ENCODE measurements at places on chromosomes 5 and 9.

- DNase-seq: no peak
Measured at GRCh38 chr5:94969174-94969573, 315.7 kb downstream of the MCTP1 start.

GRCh38 chr5:132054031-132054696 lies 6.3 kb upstream of the IL3 start:
- no peak for DNase-seq

DNA sequence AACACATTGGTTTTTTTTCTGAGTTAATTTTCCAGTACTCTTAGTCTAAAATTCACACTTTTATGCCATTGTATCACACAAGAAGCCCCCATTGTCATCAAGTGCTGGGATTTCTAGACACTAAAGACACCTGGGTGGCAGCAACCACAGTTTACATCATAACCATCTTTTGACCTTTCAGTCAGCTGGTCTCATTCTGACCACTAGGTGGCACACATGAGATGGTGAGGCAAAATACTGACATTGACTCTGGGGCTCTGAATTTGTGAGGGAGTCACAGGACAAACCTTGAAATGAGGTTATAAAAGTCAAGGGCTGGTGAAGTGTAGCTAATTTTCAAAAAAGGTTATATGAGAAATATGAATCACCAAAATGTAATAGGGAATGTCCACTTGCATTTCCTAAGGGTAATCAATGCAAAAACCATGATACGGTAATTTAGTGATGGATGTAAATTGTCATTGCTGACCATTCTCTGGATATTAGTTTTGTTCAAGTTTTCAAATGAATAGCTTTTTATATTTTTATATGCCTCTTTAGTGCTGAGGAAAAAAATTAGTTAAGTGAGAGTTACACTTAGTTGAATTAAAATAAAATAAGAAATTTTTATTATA lies 229.4 kb downstream of the DMAC1 start:
- DNase-seq: peak; percentile 2

GRCh38 chr9:75456698-75457097 lies 368.4 kb downstream of the OSTF1 start:
- no peak for DNase-seq

GRCh38 chr9:31253800-31254762 lies 1130.4 kb upstream of the ACO1 start:
- DNase-seq: no peak

DNA sequence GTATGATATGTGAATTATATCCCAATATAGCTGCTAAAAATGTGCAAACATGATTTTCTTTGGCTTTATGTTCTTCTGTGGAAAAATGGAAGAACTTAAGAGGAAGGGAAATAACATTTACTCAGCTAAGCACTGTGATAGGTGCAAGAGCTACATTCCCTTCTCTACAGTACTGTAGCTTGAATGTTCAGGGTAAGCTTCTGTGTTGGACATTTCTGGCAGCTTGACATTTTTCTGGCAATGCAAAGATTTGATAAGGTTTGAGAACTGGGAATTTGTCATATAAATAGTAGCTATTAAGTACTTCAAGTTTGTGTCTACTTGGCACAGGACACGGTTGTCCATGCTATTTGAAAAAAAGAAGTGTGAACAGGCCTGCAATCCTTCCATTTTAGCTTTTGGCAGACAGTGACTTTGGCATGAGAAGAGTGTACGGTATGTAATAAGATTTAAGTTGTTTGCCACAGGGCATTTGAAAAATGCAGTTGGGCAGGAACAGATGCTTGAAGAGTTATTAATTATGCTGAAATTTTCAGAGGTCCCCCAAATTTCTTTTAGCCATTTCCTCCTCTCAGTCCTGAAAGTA lies 77.6 kb downstream of the KIF4B start:
- no peak for DNase-seq

DNA sequence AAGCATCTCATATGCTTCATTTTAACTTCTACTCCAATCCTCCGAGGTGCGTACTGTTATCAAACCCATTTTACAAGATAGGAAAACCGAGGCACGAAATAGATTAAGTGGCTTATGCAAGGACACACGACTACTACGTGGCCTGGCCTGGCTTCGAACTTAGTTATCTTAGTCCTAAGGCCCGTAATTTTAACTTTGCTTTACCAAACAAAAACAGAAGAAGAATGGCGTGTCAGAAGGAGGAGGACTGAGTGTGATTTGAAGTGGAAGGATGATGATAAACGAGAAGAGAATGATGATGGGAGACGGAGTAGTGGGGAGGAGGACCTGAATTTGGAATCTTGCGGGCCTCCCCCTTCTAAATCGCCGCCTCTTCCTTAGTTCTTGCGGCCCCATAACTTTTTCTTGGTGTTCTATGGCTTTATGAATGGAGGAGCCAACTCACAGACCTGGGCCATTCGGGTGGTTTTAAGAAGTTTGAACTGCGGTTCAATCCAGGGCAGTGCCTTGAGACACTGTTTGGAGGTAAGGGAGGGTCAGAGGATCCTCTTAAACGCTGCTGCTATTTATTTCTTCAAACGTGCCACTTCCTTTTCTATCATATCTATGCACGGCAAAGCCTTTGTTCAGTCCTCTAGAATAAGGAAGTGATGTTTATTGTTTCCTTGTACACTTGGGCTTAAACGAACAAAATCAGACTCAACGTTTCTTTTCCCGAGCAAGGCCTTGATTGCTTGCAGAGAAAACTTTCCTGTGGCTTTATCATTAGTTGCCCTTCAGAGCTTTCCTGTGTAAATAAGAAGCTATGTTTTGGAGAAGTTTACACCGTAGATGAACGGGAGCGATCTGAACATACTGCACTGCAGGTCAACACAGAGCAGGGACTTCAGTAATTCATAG lies 795 bp downstream of the CNOT8 start:
- no peak for DNase-seq

DNA sequence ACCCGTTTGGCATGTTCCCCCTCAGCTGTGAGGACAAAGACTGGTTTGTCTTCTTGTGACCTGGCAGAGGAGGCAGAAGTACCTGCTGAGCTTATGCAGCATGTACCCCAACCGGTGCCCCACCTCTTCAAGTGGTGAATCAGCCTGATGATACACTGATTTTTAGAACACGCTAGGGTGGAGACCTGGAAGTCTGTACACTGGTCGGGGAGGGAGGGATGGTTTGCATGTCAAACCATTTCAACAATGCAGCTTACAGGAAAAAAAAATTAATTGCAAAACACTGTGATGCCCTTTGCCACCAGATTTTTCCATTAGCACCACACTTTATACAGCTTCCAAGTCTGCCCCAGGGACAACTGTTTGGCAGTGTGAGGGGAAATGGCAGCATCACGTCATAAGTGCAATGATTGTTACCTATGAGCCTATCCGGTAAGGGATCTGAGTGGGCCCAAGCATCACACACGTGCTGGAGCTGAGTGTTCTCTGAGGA lies 155.1 kb upstream of the DMRT1 start:
- DNase-seq: no peak

DNA sequence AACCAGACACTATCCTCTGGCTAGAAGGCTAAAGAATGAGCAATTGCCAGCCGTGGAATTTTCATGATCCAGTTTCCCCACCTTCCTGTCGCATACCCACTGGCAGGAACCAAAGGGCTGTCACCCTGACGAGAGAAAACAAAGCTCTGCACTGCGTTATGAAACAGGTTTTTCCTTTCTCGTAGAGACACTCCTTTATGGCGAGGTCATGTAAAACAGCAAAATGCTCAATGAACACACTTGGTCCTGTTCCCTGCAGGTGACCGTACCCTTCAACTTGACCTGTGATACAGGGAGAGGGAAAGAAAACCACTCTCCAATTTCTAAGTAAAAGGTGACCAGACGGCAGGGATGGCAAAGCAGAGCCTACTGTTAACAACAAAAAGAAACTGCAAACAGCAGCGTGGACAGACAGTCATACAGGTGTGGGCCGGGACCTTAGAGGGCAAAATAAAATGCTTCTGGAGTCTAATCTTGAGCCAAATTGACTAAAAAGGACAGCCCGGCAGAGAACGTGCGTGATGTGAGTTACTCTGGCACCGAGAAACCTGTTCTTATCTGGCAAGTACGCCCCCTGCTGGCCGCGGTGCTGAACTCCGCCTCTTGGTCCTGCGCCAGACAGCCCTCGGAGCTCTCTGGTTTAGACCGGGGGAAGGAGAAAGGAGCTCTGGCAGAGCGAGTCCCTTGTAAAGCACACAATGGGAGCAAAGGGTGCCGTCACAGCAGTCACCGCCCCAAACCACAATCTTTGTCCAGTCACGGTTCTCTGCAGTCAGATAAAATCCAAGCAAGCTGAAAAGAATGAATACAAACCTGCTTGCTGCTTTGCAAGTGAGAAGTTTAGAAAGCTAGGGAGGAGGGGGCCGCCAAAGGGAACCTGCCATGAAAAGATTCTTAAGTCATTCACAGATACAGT lies 98.9 kb downstream of the EFNA5 start:
- peak; percentile 72 for DNase-seq

DNA sequence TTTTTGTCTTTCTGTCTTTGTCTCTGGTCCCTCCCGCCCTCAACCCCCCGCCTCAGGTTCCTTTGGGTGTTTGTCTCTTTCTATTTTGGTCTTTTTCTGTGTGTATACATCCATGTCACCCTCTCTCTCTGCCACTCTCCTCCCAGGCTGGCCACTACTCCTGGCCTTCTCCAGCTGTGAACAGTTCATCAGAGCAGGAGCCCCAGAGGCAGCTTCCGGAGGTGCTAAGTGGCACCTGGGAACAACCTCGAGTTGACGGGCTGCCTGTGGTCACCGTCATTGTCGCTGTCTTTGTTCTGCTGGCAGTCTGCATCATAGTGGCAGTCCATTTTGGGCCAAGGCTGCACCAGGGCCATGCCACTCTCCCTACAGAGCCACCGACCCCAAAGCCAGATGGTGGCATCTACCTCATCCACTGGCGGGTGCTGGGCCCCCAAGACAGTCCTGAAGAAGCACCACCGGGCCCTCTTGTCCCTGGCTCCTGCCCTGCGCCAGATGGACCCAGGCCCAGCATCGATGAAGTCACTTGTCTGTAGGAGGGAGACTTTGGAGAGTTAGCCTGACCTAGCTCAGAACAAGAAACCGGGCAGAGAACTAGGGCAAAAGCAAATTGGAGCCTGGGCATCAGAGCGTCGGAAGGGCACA lies 1.7 kb downstream of the SMIM33 start:
- no peak for DNase-seq

- no peak for DNase-seq
Measured at GRCh38 chr9:136336156-136336870, 9.0 kb downstream of the GPSM1 start.

- no peak for DNase-seq
Measured at GRCh38 chr5:113776168-113776567, 262.7 kb downstream of the YTHDC2 start.

- DNase-seq: no peak
Measured at GRCh38 chr9:16732546-16732945, 137.9 kb downstream of the BNC2 start.

- no peak for DNase-seq
Measured at GRCh38 chr9:91047993-91048607, 246.5 kb downstream of the SYK start.

DNA sequence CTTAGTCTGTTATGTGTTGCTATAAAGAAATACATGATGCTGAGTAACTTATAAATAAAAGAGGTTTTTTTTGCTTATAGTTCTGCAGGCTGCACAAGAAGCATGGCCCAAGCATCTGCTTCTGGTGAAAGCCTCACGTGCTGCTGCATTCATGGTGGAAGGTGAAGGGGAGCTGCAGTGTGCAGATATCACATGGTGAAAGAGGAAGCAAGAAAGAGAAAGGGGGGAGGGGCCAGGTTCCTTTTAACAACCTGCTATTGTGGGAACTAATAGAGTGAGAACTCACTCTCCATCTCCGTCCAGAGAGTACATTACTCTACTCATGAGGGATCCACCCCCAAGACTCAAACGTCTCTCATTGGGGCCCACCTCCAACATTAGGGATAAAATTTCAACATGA lies 12.5 kb upstream of the PARP8 start:
- no peak for DNase-seq

- DNase-seq: no peak
Measured at GRCh38 chr5:133775584-133776304, 163.4 kb upstream of the FSTL4 start.

GRCh38 chr9:133140174-133140505 lies 19.1 kb upstream of the RALGDS start:
- DNase-seq: no peak

DNA sequence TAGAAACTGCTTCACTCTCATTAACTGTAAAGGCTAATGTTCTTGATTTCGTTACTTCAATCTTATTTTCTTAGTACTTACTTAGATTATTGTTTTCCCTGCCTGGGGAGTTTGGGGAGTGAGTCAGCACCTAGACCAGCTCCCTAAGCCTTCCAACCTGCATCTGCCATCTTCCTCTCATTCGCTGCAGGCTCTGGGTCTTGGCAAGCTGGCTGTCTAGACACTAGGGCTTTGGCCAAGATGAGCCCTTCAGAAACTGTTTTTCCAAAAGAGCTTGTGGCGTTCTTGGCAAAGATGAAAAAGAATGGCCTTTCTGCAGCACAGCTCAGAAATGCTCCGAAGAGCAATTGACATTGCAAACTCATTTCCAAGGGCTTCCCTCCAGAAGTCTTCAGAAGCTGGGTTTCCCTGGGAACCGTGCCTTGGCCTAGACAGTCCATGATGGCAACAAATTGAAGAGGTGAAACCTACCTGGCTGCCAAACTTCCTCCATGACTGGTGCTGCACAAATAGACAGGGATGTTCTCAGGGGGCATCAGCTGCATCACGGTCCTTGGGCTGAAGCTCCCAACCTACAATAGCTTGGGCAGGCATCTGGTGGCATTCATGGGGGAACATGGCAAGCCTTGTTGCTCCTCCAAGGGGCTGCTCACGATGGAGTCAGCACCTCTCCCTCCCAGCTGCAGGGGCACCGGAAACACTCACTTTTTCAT lies 76.6 kb downstream of the NSUN2 start:
- DNase-seq: no peak

DNA sequence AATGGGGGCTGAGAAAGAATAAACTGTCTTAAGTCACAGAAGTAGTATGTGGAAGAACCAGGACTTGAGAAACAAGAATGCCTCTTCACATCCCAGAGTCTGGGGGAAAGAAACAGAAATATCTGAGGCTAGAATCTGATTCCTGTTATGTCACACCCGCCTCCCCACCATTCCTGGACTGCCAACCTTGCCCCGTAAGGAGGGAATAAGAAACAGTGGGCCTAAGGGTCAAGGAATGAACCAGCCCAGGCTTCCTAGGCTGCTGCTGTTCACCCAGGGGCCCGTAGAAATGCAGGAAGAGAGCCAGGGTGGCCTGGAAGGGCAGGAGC lies 4.3 kb downstream of the PCDH1 start:
- no peak for DNase-seq

- DNase-seq: no peak
Measured at GRCh38 chr9:90645721-90646120, 3.1 kb upstream of the DIRAS2 start.

DNA sequence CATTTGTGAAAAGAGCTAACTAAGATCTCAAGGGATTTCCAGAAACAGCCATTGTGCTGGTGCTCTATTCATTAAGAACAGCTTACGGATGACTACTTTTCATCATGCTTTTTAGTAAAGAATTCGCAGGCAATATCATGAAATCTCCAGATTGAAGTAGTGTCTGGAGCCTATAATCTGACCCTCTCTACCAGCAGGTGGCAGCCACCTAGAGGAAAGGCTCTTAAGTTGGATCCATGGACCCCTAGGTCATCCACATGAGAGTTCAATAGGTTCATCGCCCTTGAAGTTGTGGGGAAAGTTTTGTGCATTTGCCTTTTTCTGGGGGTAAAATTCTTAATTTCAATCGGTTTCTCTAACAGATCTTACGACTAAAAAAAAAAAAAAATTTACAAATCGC lies 82.3 kb downstream of the SLC1A3 start:
- DNase-seq: peak; percentile 35

- DNase-seq: no peak
Measured at GRCh38 chr9:113352411-113352810, 3.1 kb downstream of the BSPRY start.
